Esophagus muscularis mucosa (tissue), 4 donors: ENCODE measurements at places on chromosomes 16 and 17. TPM values are rescaled to one million over a fixed set of nuclear protein-coding genes. Genes with fewer than 3 reads are reported as not detected.

Gene CTRB1
- not detected for total RNA-seq

Gene VASN
- total RNA-seq, result 17.6 TPM

DNA sequence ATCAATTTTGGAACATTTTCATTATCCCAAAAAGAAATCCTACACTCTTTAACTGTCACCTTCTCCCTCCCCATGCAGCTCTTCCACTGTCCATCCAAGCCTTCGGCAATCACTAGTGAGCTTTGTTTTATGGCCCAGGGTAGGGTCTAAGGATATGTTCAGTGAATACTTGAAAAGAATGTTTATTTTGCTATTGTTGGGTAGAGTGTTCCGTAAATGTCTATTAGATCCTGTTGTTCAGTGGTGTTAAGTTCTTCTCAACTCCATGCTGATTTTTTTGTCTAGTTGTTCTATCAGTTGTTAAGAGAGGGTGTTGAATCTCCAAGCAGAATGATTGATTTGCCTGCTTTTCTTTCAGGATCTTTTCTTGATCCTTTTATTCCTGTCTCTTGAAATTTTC, 29.9 kb downstream of the SPECC1 start:
- no peak overlapping the region for H3K4me3 ChIP-seq
- no peak for DNase-seq
- no peaks in the 10 kb centered on the region for H3K36me3 ChIP-seq
- H3K27ac ChIP-seq, result no peak overlapping the region
- H3K27me3 ChIP-seq, result no peaks in the 10 kb centered on the region

- H3K27ac ChIP-seq, result no peak overlapping the region
- H3K4me3 ChIP-seq, result no peak overlapping the region
- no peaks in the 10 kb centered on the region for H3K4me1 ChIP-seq
- H3K36me3 ChIP-seq, result no peaks in the 10 kb centered on the region
- no peak for DNase-seq
- H3K27me3 ChIP-seq, result no peaks in the 10 kb centered on the region
Observed at GRCh38 chr17:4492721-4493561, 5.7 kb upstream of the SPNS2 start.

DNA sequence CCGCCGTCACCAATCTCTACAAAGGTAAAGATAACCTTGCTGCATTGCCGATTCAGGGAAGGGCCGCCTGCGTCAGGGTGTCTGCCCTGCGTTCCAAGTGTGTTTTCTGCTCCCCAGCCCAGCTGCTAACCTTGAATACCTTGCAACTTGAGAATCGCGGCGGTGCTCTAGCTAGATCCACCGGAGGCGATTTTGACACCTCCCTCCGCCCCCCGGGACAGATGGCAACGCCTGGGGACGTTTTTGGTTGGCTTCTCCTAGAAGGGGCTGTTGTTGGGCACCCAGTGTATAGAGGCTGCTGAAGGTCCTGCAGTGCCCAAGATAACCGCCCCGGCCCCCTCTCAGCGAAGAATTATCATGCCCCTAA, 1.5 kb downstream of the HAPSTR1 start:
- H3K27ac ChIP-seq, result peak overlapping the region; percentile 100
- peak overlapping the region; percentile 96 for H3K4me3 ChIP-seq
- DNase-seq, result no peak
- no peaks in the 10 kb centered on the region for H3K27me3 ChIP-seq

DNA sequence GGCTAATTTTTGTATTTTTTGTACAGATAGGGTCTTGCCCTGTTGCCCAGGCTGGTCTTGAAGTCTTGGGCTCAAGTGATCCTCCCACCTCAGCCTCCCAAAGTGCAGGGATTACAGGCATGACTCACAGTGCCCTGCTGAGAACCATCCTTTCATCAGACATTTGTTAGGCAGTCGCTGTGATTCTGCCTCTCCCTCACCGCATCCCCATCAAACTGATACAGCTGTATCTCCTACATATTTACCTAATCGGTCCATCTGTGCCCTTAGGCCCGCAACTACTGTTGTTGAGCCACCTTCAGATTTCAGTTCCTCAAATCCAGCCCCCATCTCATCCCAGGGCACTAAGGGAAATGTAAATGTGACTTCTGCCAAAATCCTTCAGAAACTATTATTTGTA, 2.0 kb upstream of the SLC43A2 start:
- no peak for DNase-seq
- H3K4me3 ChIP-seq, result no peak overlapping the region
- peaks cover 15% of the 10 kb centered on the region for H3K36me3 ChIP-seq
- no peaks in the 10 kb centered on the region for H3K27me3 ChIP-seq
